ENCODE measurements at places on chromosomes 7 and 10.

DNA sequence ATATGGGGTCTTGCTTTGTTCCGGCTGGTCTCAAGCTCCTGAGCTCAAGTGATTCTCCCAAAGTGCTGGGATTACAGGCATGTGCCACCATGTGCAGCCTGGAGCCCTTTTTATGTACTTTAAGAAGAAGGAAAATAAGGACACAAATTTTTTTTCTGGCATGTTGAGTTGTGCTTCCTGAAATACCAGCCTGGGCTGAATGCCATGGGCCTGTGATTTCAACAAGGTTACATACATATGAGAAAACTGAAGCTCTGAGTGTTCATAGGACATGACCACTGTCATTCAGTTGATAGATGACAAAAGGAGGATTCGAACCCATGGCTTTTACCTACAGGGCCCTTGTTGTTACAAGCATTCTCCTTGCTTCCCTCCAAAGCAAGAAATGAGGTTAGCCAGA, 36.1 kb downstream of the ST8SIA6 start:
- no peak for DNase-seq

DNA sequence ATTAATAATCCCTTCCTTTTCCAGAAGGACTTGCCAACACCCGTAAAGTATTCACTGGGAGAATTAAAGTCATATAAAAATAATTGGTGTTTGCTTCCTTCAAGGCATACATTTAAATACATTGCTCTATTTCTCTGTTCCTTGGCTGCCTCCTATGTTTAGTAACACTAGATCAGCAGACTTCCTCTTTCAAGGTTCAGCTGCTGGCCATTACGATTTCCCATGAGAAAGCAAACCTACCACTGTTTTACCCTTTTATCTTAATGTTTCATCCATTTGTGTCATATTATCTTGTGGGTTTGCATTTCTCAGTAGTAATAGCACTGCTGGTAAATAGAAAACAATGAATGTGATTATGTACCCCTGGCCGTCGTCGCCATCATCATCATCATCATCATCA, 313.8 kb upstream of the BMPER start:
- no peak for DNase-seq

DNA sequence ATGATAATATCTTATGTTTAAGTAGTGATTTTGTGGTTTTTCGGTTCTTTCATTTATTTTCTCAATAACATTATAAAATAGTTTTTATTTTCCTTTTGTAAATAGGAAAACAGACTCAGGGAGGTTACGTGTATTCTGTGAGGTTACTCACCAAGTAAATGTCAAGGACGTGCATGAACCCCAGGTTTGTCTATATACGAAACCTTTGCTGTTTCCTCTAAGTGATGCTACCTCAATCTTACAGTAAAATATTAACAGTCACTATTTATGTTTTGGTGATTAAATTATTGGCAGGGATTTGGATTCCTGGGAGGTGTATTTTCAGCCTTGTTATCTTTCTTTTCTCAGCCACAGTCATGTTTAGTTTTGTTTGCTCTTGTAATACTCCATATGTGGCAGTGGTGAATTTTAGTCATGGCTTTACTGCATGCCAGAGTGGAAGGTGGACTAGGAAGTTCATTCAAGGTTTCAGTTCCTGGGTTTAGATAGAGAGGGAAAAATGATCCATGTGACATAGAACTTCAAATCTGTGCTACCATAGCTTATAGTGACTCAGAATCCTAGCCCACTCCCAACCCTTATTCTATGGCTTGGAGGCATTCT, 139.9 kb downstream of the ARL4A start:
- DNase-seq, result no peak

DNA sequence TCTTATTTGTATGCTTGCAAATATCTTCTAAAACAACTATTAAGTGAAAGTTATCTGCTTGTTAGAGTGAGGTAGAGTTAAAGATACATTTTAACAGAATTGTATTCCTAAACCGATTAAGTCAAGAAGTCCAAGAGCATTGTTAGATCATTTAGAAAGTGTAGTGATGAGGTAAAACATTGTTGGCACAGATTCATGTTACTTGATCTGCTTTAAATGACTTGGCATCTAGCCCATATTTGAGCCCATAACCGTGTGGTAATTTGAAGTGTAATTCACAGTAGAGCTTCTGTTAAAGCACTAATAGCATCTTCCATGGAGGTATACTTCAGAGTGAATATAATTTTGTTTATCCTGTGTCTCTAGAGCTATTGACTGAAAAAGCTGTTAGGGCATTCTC, 62.1 kb downstream of the PTEN start:
- no peak for DNase-seq

DNA sequence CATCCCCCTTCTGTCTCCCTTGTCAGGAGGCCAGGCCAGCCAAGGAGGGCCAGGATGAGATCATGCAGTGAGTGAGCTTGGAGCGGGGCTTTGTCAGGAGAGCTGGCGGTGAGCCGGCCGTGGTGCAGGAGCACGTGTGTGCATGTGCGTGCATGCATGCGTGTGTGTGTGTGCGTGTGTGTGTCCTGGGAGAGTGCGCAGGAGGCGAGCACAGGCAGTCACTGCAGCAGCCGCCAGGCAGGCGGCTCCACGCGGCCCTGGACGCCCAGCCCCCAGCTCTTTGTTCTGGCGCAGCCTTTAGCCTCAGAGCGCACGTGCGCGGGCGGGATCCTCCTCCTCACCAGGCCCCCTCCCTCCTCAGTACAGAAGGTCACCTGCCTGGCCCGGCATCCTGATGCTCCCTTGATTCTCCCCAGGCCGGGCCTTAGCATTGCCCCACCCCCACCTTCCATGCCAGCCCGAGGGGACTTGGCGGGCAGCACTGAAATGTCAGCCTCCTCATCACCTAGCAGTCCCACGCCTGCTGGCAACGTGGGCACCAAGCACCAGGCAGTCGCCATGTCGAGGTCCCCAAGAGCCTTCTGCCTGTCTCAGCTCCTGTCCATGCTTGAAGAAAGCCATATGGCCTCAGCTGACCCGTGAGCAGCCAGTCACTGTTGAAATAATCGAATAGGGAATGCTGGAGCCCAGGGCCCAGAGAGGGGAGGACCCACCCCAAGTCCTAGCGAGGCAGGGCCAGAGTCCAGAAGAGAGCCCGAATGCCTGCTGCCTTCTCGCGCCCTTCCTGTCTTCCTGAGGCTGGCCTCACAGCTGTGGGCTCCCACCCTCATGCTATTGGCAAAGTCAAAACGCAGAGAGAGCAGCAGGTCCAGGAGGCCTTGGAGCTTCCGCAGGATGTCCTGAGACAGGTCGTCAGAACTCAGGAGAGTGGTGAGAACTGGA, 125.9 kb upstream of the PPIF start:
- DNase-seq, result no peak

- no peak for DNase-seq
These were observed 387.8 kb downstream of the BBS9 start for GRCh38 chr7:33517191-33517590.

- no peak for DNase-seq
These were observed 177.0 kb downstream of the ZNF438 start for GRCh38 chr10:30854656-30855055.

DNA sequence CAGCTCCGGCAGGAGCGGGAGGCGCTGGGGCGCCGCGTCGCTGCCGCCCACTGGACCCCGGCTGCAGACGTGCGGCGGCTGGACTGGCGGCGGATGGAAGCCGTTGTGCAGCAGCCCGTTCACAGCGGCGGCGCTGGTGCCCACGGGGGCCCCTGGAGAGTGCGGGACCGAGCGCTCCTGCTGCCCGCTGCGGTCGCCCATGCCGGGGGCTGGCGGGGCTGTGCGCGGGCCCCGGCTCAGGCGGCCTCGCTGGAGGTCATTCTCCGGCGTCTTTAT, 413 bp downstream of the PANK1 start:
- DNase-seq, result no peak

DNA sequence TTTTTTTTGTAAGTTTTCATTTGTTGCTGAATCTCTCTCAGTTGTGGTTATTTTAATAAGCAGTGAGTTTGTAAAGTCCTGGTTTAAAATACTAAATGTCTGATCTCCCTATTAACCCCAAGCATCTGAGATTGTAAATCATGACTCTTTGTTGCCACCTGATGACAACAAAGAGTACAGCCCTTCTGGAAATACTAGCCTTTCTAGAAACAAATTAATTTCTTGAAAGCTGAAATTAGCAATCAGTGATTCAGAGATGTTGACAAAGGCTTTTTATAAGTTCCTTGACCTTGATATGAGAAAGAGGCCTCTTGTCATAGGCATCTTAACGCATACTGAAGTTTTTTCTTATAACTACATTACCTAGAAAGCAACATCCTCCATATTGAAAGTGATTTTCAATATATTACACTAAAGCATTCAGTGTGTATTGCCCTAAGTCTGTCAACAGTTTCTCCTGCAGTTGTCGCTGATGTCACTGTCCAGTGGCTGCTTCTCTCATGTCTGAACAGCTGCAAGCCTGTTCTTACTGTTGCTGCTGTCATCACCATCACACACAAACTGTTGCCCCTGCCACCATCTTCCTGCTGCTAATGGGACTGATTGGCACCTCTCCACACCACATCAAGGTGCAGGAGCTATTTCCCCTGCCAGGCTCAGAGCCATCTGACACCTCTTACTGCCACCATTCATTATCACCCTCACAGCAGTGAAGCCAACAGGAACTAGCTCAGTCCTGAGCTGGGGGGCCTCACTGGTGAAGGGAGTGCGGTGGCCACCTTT, 95.1 kb upstream of the LRGUK start:
- no peak for DNase-seq

GRCh38 chr10:126663328-126663727, 7.2 kb downstream of the C10orf90 start:
- no peak for DNase-seq

DNA sequence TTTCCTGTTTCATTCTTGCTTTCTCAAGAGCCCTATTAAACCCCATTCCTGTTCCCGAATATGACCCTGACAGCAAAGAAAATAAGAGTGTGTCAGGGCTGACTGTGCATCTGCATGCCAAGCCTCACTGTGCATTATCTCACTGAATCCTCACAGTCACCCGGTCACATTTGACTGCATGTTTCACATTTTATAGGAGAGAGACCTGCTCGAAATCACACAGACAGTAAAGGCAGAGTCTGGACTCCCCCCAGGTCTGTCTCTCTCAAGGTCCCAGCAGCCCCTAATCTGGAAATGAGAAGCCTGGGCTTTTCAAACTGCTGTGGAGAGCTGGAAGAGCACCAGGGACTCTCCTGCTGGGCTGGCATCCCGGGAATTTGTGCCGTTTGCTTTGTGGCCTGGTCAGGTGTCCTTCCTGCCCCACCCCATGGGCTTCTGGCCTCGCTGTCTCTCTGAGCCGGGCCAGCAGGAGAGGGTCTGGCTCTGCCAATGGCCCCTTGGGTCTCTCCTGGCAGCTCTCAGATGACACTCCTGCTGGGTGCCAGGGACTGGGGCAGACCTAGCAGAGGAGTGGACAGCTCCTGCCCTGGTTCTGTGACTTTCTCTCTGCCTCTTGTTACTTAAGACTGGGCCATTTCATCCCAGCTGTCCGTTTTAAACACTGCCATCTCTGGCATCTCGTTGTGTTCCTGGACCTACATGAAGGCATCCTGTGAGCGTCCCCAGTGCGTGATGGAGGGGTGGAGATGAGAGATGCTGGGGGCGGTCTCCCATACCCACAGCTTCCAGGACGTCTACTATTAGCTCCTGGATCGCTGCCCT, 173.6 kb downstream of the ARHGAP12 start:
- no peak for DNase-seq

- DNase-seq, result no peak
These were observed 12.5 kb upstream of the HERPUD2 start for GRCh38 chr7:35707422-35707821.

DNA sequence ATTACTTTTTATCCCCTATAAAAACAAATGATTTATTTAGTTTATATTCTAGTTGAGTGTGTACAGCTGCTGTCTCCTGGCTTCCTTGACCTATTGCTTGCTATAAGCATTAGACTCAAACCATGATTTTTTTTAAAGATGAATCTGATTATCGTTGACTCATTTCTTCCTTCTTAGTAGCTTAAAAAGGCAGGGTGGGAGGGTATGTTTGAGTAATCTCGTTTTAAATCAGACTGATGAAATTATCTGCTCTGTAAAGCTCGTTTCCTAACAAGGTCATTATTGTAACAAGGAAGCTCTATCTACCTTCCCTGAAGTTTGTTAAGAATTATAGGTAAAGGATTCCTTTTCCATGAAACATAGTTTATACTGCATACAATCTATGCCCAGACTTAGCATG, 276.3 kb upstream of the KCND2 start:
- DNase-seq, result no peak

DNA sequence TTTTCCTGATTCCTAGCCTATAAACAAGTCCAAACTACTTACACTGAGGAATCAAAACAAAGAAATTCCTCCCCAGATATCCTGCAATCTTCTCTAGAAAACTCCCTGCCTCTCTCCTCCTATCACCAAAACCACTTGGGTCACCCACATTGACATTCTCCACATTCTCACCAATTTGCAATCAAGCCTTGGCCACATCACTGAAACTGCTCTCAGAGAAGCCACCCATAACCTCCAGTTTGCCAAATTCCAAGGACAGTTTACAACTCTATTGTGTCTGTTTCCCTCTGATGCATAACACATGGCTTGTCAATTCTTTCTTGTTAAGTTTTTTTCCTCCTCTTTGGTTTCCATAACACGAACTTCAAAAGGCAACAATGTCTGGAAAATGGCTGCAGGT, 233.5 kb downstream of the XPNPEP1 start:
- no peak for DNase-seq

GRCh38 chr10:69786791-69787190, 14.9 kb upstream of the COL13A1 start:
- DNase-seq, result no peak

DNA sequence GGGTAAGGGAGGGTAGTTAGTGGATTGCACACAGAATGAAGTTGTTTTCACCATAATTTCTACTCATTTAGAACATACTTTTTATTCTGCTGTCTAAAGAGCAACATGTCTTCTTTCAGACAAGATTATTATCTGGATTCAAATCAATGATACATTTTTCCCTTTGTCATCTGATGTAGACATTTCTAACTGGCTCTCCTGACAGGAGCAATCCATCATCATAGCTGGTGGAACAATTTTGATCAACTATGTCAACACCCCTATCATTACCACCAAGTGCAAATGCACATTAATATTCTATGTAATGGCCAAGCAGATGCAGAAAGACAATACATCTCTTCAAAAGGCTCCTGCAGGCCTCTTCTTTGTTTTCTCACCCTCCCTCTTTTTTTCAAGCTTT, 672.9 kb upstream of the LRRTM3 start:
- no peak for DNase-seq

GRCh38 chr10:18759575-18759974, 100.3 kb downstream of the ARL5B start:
- DNase-seq, result no peak

DNA sequence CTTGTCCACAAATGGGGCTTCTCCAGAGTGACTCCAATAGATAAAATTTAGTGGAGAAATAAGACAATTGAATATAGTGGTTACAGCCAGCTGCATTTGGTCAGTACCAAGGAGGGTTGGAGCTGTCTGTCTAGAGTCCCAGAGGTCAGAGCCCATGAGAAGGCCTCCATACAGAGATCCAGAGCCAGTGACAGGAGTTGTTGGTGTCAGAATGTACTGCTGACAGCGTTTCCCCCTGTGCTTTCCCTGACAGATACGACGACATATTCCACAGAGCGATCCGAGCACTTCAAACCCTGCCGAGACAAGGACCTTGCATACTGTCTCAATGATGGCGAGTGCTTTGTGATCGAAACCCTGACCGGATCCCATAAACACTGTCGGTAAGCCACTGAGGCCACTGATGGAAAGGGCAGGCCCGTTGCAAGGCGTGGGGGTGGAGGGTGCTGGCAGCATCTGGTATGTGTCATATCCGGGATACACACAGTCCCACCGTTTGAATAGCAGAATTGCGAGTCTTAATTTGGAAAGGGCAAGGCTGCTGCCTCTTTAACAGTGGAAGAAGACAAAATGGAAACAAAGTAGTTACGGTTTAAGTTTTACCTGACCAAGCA, 483.6 kb downstream of the NRG3 start:
- DNase-seq, result no peak

GRCh38 chr7:112079673-112080072, 126.5 kb downstream of the DOCK4 start:
- DNase-seq, result no peak

Data from activated CD4-positive, CD25-positive, alpha-beta regulatory T cell treated with anti-CD3 and anti-CD28 coated beads, Interleukin-2, amount 50 U/mL, for 16 hours (primary cell).